CD4-positive, alpha-beta T cell treated with Interleukin-17A for 1 hour (primary cell): ENCODE measurements at places on chromosomes 3 and 15.

DNA sequence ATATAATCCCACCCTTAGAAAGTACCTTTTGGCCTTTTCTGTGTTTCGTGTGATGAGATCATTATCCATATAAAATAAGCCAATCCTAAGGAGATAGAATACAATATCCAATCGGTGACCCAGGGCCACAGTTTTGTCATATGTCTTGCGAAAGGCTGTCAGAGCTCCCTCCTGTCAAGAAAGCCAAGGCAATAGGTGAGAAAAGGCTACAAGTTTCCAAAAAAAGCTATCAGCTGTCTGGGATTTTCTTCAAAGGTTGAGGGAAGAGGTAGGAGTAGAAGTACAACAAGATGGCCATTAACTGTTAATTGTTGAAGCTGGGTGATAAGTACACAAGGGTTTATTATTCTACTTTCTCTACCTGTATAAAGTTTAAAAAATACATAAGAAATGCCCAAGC lies 4.0 kb downstream of the PSMD6 start:
- DNase-seq, result no peak

DNA sequence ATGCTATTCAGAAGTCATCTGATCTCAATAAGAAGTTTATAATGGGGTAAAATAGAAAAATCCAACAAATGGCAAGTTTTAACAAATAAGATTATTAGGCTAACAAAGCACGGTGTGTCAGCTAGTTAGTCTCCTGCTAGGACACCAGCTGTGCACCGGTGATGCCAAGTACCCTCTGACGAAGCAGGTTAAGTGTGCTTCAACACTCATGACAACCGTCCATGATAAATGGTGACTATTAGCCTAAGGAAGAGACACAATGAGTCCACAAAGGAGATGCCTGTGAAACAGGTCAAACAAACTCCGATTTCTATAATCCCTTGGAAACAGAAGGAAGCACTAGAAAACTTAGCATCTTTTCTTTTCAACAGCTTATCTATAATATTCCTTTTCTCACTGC lies 36.5 kb downstream of the ATP13A3 start:
- DNase-seq, result no peak

GRCh38 chr3:64056606-64057180 lies 33.4 kb upstream of the PSMD6 start:
- no peak for DNase-seq

GRCh38 chr15:66405007-66405406 lies 18.3 kb downstream of the MAP2K1 start:
- DNase-seq, result no peak

- no peak for DNase-seq
These were observed 31.4 kb downstream of the CTDSPL start for GRCh38 chr3:37892927-37893600.

- no peak for DNase-seq
These were observed 94.0 kb upstream of the IQSEC1 start for GRCh38 chr3:13167064-13167743.

DNA sequence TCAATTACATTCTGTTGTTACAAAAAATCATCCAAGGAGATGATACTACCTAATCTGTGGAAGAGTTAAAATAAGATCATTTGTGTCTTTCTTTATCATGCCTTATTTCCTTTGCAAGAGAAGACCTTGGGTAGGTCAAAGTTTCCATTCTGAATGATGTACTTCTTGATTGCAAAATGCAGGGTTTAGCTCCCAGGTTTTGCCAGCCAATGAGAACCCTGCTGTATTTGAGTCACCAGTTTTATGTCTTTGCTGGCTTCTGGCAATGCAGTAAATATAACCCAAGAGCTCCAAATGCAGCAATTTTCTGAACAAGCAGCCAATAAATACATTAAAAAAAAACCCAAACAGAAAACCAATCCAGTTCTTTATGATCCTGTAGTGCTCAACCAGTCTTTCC lies 204.9 kb downstream of the CADPS start:
- DNase-seq, result no peak

DNA sequence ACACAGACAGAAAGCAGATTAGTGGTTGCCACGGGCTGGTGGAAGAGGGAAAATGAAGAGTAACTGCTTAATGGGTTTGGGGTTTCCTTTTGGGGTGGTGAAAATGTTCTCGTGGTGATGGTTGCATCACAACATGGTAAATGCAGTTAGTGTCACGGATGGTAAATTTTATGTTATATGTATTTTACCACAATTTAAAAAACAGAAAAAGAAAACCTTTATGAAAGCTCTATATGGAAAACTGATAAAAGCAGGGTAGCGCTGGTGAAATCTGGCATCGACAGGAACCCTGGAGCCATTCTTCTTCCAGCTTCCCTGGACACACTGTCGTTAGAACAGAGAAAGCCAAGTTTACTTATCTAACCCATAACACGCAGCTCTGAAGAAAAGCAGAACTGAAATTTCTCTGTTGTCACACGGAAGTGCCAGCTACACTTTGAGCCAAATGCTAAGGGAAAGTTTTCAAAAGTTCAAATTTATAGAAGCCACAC lies 287.7 kb upstream of the NR2F2 start:
- DNase-seq, result no peak

DNA sequence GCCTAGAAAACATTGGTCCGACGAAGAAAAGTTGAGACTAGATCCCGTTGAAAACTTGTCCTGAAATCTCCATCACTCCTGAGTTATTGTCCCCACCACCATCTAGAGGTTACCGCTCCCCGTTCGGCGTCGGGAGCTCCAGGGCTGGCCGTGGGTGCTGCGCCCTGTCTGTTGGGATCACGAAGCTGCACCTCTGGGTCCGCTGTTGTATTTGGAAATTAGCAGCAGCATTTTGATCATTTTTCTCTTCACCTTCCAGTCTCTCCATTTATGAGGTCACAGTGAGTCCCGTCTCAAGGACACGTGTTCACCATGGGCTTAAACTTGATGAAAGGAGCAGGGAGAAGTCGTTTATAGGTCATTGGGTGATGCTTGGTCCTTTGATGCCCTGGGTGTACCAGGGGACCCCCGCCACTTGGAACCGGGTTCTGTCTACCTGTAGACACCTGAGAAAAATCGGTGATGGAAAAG lies 565 bp downstream of the MANF start:
- no peak for DNase-seq

DNA sequence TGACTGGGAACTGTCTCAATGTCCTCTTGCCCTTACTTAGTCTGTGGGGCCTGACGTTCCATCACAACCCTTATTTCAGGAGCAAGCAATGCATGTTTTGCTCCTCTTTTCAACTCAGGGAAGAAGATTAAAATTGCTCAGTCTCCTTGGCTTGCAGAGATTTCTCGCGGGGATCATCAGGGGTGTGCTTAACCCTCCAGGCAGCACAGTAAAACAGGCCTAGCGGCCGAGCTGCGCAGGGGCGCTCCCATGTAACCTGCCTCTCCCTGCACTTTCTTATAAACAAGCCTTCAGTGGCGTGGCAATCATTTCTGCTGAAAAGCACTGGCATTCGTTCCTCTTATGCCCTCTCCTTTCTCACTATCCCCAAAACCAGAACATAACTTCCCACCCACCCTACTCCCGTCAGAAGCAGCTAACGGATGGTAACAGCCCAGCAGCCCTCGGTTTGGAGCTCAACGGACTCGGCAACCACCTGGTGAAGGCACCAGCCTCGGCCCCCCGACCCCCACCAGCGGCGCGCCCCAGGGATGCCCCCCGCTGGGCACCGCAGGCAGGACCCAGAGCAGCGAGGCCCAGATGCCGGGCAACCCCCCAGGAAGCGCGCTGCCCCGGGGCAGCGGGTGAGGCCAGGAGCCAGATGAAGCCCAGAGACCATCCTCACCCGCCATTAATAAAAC lies 1.1 kb downstream of the MCF2L2 start:
- no peak for DNase-seq

DNA sequence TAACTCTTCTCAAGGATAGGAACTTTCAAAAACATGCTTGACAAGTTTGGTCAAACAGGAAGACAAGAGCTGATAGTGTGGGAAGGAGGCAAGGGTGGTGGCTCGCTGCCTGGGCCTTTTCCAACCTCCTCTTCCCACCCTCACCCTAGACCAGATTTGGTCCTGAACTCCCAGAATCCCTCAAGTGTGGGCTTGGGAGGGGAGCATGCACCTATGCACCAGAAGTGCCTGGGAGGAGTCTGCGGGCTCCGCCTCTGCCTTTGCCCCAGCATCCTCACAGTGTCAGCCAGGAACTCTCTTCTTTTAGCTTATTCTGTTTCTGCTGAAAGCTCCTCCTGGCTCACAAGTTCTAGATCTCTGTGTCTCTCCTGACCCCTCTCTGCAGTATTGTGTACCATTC lies 126.2 kb upstream of the MRPS22 start:
- no peak for DNase-seq

DNA sequence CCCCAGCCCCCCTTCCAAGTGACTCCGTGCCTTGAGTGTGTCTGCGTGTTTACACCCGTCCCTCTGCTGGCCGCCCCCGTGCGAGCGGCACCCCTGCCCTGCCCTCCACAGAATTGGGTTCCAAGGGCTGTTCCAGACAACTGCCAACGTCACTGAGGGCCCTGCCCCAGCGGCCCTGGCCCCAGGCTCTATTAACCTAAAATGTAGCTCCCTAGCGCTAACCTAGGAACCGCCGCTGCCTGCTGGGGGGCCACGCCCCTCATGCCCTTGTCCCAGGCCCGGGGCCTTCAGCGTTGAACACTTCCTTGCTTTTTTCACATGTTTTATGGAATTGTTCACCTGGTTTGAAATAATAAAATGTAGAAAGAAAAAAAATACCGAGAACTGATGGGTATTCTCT lies 10.0 kb upstream of the SEMA3B start:
- DNase-seq, result peak; percentile 16

GRCh38 chr15:39304201-39304841 lies 276.6 kb upstream of the THBS1 start:
- no peak for DNase-seq

DNA sequence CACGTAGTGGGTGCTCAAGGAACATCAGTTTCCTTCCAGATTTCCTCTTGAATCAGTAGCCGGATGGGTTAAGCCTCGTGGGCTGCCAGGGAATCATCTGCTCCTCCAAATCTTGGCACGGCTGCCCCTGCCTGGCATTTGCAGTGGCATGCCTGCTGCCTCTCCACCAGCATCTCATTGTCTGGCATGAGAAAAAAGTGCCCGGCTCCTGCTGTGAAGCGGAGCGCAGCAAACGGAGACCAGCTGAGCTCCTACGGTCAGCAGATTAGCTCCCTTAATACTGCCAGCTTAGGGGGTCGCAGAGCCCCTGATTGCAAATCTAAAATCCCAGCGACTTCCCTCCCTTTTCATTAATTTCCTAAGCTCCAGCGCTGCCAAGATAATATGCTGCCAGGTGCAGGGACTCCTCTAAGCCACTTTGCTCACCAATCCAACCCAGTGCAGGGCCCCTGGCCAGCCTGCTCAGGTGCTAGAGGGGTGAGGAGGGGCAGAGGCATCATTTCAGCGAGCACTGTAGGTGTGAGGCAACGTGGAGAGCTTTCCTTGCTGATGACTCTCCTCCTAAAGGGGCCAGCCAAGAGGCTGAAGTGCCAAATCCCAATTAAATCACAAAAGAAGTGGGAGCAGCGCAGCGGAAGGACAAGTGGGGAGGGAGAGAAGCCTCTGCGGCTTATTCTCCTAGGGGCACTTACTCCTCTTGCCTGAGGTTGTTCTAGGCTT lies 49.6 kb upstream of the ST8SIA2 start:
- DNase-seq, result no peak

DNA sequence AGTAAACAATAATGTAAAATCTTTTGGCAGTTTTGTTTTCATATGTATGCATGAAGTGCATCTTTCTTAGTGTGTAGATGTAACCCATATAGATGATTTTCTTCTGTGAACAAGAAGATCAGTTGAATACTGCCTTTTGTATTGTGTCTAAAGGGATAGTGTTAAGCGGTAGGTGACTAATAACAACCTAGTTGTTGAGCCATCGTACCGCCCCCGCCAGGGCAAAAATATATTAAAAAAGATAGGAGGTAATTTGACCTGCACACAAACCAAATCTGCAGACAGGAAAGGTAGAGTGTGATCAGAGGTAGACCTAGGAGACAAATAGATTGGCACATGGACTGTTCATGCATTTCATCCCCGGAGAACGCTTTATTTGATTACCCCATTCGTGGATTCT lies 3.3 kb upstream of the GMNC start:
- no peak for DNase-seq

GRCh38 chr3:30633718-30634117 lies 27.3 kb downstream of the TGFBR2 start:
- no peak for DNase-seq

DNA sequence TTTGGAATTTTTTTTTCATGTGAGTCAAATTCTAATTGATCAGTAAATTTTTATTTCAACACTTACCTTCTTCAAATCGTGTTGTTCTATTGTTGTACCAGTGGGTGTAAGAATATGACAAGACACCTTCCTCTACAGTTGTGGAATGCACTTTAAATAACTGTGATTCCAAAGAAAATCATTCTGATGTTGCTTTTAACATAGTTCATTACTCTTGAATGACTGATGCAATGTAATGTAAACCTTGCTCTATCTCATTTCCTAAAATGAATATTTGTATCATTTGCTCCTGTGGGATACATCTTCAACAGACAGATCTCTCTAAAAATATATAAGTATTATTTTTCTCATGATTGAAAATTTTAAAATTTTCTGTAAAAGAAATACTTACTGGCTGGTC lies 313.4 kb downstream of the RBMS3 start:
- DNase-seq, result no peak

DNA sequence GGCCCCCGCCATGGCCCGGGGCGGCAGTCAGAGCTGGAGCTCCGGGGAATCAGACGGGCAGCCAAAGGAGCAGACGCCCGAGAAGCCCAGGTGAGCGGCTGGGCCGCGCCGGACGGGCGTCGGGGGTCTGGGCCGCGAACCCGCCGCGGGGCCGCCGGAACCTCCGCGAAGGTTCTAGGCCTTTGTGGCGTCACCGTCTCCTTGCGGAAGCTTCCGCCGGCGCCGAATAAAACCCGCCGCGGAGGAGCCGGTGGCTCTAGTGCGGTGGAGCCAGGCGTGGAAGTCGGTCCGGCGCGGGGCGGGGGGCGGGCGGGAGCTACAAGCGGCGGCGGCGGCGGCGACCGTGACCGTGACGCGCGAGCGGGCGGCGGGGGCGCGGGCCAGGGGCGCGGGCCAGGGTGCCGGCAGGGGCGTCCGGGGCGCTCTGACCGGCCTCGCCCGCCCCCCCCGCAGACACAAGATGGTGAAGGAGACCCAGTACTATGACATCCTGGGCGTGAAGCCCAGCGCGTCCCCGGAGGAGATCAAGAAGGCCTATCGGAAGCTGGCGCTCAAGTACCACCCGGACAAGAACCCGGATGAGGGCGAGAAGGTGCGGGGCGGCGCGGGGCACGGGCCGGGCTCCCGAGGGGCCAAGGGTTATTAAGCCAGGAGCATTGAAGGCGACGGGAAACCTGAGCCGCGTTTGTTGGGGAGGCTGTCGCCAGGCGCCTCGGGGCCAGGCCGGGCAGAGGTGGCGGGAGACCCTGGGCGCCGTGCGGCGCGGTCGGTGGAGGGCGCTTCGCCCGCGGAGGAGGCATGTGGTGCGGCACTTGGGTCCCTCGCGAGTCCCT lies at the start of gene DNAJA4:
Gene DNAJA4 (plus strand): TSS at position 259 of the 833 bp plus-strand sequence. CDS start 202 bp downstream, at position 461.
- peak; percentile 75 for DNase-seq
